Common myeloid progenitor, CD34-positive (primary cell): ENCODE measurements at places on chromosomes 1 and 21.

DNA sequence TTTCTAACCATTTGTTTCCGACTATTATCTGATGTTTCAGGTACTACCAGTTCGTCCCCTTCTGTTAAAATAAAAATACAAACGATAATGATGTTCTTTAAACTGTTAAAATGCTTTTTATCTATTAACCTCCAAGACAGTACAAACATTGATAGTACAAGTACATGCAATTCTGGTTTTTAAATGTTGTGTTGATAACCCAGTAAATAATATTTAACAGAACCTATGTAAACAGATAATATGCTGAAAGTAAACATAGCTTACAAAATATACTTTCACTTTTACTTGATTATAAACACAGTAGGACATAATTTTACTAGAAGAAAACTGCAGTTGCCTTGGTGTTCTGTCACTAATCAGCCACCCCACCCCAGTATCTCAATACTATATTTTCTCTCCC, 76.9 kb downstream of the COQ8A start:
- no peak for DNase-seq

DNA sequence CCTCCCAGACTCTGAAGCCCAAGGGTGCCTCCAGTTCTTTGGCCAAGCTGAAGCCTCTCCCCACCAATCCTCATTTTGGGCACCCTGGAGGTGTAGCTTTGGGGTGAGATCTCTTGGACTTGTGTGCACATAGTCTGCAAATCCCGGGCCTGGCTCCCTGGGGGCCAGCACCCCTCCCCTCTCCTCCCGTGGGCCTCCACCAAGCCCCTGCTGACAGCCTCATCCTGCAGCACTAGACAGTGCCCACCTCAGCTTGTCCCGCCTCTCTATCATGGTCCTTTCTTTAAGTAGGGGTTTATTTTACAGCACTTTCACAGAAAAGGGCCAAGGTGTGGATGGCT, 3.2 kb downstream of the GJC2 start:
- DNase-seq = no peak

DNA sequence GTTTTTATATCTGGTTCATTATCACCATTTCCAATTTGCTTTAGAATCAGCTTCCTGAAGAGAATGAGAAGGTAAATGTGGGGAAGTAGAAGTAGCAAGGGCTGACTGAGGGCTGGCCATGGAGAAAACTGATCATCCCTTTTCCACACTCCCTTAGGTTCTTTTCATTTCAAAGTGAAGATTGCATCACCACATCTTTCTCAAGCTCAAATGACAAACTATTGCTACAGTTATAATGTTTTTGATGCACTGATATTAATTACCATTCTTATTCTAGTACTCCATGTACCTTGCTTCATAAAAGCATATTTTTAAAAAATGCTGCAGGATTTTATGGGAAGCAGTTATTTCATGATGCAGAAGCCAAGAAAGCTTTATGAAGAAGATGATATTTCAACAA, 7.9 kb upstream of the AK5 start:
- DNase-seq = no peak

GRCh38 chr1:18738617-18739016, 108.0 kb downstream of the PAX7 start:
- no peak for DNase-seq

- peak; percentile 64 for DNase-seq
Observed at GRCh38 chr21:36079010-36079649, 9.3 kb downstream of the CBR1 start.

GRCh38 chr1:48182439-48182838, 40.1 kb upstream of the SLC5A9 start:
- no peak for DNase-seq

- no peak for DNase-seq
Observed at GRCh38 chr1:1360506-1361169, 2.3 kb upstream of the MXRA8 start.

DNA sequence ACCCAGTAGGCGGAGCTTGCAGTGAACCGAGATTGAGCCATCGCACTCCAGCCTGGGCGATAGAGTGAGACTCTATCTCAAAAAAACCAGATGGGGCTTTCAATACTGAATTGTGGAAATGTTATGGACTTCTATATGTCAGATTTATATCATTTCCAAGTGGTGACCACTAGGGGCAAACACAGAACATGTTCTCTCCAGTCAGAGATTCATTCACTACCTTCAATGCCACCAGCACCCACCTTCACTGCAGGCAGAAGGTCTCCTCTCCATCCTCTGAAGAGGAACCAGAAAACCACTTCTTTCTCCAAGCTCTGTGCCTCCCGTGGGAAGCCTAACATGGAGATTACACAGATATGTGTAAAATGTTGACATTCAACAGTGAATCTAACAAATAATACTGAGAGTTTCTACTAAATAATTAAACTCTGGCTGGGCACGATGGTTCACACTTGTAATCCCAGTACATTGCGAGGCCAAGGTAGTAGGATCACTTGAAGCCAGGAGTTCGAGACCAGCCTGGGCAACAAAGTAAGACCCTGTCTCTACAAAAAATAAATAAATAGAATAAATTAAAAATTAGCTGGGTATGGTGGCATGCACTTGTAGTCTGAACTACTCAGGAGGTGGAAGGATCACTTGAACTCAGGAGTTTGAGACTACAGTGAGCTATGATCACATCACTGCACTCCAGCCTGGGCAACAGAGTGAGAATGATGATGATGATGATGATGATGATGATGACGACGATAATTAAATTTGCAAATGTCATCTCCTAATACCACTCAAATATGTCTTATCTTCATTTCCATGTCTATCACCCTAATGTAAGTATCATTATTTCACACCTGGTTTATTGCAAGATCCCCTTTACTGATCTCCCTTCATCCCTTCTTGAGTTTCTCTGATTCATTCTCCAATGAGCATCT, 151.1 kb downstream of the ZNF281 start:
- peak; percentile 57 for DNase-seq

DNA sequence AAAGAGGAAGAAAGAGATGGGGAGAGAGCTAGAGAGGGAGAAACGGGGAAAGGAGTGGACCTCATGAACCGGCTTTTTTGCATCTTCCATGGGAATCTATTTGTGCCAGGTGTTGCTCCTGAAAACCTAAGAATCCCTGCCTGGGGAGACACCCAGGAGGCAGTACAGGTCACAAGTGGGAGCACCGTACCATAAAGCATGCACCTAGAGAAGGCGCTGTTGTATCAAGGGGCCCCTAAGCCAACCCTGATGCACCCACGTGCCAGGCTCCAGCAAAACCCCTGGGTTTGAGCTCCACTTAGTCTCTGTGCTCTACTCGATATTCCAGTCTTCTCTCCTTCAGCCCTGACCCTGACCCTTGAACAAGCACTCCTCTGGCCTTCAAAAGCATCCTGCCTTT, 233.6 kb downstream of the RRAGC start:
- no peak for DNase-seq

GRCh38 chr1:6200188-6200809, 904 bp upstream of the RPL22 start:
- DNase-seq = no peak

DNA sequence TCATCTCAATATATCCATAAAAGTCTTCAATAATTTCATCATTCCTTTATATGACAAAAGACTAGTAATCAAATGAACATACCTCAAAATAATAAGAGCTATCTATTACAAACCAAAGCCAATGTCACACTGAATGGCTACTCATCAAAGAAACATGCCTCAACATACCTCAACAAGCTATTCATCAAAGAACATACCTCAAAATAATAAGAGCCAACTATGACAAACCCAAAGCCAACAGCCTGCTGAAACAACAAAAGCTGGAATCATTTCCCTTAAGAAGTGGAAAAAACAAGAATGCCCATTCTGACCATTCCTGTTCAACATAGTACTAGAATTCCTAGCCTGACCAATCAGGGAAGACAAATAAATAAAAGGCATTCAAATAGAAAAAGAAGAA, 1373.7 kb downstream of the BRINP3 start:
- DNase-seq = no peak

DNA sequence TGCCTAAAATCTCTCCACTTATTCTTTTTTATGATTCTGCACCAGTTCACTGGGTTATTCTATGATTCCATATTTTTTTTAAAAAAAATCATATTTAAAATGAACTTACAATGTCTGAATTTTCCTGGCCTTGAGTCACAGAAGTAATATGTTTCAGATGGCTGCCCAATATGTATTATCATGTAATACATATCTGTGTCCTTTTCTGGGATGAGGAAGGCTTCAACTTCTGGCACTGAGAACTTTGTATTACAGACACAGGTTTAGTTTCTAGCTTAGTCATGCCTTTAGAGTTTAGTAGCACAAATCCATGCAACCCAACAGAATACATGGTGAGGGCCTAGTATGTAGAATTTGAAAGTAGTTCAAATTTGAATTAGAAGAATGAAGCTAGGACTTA, 7.8 kb upstream of the HSD17B7 start:
- no peak for DNase-seq

DNA sequence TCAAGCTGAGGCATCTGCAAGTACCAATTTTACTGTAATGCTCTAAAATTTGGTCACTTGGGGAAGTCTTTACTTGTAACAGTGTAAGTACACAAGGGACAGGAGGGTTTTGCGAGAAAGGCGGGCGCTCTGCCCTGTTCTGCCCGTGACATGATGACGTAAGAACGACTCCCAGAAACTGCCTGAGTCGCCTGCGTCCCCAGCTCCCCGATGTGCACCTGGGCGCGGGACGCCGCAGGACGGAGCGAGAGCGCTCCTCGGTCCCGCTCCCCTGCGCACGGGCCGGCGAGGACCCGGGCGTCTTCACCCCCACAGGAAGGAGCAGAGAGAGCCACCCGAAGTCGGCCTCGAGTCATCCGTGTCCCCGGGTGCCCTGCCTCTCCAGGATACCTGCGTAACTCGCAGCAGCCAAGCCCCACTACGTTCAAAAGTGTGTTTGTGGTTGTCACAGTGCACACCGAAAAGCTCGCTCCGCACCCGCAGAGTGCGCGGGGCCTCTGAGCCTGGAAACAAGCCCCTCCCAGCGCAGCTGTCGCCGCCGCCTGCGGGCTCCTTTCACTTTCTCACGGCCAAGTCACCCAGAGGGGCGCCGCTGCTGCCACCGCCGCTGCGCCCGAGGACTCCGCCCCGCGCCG, 3.3 kb upstream of the ZBTB18 start:
- DNase-seq = peak; percentile 88

DNA sequence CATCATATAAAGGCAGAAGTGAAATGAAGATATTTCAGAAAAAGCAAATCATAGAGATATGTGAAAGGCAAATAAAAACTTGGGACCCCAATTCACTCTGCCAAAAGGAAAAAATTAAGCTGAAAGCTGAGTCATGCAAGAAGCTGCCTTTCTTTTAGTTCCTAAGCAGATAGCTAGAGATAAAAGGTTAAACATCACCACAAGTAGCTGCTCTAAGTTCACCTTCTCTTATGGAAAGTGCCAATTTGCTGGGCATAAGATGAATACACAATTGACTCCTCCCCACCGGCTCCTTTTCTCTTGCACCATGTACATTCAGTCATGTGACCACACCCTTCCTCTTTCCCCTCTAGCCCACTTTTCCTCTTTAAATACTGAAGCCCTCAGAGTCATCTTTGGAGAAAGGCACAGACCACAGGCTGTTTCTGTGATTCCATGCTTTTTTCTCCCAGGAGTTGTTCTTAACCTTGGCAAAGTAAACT, 5.4 kb upstream of the SUMO3 start:
- DNase-seq = no peak

- no peak for DNase-seq
Observed at GRCh38 chr1:157696966-157697628, 3.5 kb downstream of the FCRL3 start.

DNA sequence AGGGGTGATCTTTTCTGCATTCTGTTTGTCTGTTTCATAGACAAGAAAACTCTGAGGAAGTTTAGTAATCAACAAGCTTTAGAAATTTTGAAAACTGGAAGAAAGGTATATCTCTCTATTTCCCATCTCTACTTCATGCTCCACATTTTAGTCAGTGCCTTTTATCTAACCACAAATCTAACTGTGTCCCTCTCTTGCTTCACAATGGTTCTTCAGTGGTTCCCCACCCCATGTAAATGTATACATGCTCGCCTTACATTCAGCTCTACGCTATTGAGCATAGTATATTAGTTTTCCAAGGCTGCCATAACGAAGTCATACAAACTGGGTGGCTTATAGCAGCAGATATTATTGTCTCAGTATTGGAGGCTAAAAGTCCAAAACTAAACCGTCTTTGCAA, 14.4 kb upstream of the SAMSN1 start:
- DNase-seq = no peak

- DNase-seq = no peak
Observed at GRCh38 chr21:25859235-25859929, 124.6 kb downstream of the GABPA start.

DNA sequence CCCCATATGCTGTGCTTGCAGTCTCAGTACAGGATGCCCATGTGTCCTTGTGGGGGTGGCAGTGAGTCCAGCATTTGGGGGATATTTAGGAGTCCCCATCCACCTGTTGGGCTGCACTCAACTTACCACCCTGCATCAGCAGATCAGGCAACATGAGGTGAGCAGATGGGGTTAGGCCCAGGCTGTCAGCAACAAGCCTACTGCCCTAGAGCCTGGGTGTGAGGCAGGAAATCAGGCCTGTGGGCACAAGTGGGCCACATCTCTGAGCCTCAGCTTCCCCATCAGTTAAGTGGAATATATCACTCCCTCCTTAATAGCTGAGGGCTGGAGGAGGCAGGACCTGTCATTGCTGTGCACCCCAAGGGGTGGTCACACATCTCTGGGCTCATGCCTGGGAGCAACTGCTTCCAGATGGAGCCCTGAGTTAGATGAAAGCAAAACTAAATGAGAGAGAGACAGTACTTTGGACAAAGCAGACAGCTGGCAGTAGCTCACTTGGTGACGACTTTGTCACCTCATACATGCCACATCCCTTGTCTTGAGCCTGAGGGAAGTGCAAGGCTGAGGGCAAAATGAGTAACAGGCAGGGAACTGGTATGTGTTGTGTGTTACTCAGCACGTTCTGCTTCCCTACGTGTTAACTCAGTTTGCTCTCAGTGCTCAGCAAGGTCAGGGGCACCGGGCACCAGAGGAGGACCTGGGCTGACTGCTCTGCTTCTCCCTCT, 48.4 kb downstream of the TRIM11 start:
- no peak for DNase-seq

- DNase-seq = peak; percentile 69
Observed at GRCh38 chr1:90340606-90341005, 345.7 kb downstream of the ZNF326 start.

DNA sequence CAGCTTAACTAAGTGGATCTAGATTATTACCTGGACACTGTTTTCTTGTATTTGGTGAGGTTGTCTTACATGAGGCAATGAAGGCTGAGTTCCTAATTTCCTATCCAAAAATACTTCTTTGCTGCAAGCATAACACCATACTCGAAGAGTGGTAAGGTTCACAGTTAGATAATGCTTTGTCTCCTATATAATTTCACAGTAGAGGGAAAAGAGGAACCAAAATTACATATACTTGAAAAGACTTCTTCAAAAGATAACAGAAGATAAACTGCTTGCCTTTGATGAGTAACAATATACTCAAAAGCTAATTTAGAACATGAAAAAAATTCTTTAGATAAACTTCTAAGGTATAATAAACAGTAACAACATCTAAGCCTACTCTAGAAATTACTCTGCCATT, 20.4 kb downstream of the USP33 start:
- DNase-seq = peak; percentile 18

DNA sequence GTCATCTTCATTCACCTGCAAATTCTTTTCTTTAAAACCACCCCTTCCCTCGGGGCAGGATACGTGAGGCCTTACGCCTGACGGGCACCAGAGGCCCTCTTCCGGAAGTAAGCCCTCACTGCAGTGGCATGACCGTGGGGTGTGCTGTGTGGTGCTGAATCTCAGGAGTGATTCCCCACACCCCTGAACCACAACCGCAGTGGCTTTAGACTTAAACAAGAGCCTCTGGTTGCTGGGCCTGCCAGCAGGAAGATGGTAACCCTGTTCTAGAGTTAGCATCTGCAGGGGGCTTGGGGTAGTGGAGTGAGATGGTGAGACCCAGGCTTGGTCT, 12.1 kb downstream of the BSND start:
- no peak for DNase-seq
